Panc1 (cell line): ENCODE measurements at places on chromosomes 5 and 9. TPM values are rescaled to one million over a fixed set of nuclear protein-coding genes. Genes with fewer than 3 reads are reported as not detected.

Gene MOB3B
- total RNA-seq: 0.03 TPM

Gene CNTNAP3
- total RNA-seq: 8.8 TPM

Gene TYRP1
- 0.23 TPM for total RNA-seq

Gene FST
- 0.51 TPM for total RNA-seq

Gene APC
- total RNA-seq: 33.7 TPM

Gene PCDHB3
- total RNA-seq: 0.92 TPM

Gene SIGMAR1
- 131 TPM for total RNA-seq

Gene ZDHHC11
- total RNA-seq: 3.0 TPM

Gene RNF180
- total RNA-seq: 7.8 TPM

Gene APBA1
- total RNA-seq: 0.05 TPM

Gene SCGB3A2
- total RNA-seq: 0.39 TPM

Gene SMIM32
- total RNA-seq: 0.31 TPM

Gene GALT
- 42.5 TPM for total RNA-seq

Gene ZFP2
- 1.2 TPM for total RNA-seq

Gene CACFD1
- total RNA-seq: 13.9 TPM

Gene PCDHB9
- 1.8 TPM for total RNA-seq

Gene CCDC183
- 0.62 TPM for total RNA-seq

Gene PRRC2B
- total RNA-seq: 200 TPM

Gene ACOT12
- 0.74 TPM for total RNA-seq

Gene INSL4
- not detected for total RNA-seq

Gene TSSK1B
- total RNA-seq: not detected

Gene DEPDC1B
- 22.2 TPM for total RNA-seq

Gene ZNF462
- 34.8 TPM for total RNA-seq

Gene TCF7
- 24.0 TPM for total RNA-seq
